ENCODE measurements at places on chromosomes 3 and 15. TPM values are rescaled to one million over a fixed set of nuclear protein-coding genes. Genes with fewer than 3 reads are reported as not detected.
A peak's percentile ranks its signal among the peaks of the same experiment; 100 is the strongest.

Gene LRRC31
- not detected for total RNA-seq

GRCh38 chr3:2465842-2466241 lies 367.2 kb downstream of the CNTN4 start:
- DNase-seq = no peak

DNA sequence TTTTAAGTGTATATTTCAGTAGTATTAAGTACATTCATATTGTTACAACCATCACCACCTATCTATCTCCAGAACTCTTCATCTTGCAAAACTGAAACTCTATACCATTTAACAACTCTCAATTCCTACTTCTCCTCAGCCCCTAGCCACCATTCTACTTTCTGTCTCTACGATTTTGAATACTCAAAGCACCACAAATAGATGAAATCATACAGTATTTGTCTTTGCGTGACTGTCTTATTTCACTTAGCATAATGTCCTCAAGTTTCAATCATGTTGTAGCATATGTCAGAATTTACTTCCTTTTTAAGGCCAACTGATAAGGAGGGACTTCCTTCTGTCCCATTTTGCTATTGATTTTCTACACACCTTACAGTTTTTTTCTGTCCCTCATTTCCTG lies 593.3 kb downstream of the FHIT start:
- no peak for DNase-seq

DNA sequence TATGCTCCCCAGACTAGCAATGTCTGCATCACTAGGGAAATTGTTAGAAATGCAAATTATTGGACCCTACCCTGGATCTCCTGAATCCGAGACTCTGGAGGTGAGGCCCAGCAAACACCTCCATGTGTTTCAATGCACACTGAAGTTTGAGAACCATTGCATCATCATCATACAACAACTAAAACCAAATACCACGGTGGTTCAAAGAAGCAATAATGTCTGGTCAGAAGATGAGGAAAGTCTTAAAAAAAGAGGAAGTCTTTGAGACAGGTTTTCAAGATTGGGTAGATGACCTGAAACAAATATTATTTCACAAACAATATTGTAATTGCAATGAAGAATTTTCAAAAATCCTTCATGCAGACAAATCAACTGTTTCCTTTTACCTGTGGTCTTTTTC lies 60.3 kb upstream of the TRA2B start:
- DNase-seq = no peak

DNA sequence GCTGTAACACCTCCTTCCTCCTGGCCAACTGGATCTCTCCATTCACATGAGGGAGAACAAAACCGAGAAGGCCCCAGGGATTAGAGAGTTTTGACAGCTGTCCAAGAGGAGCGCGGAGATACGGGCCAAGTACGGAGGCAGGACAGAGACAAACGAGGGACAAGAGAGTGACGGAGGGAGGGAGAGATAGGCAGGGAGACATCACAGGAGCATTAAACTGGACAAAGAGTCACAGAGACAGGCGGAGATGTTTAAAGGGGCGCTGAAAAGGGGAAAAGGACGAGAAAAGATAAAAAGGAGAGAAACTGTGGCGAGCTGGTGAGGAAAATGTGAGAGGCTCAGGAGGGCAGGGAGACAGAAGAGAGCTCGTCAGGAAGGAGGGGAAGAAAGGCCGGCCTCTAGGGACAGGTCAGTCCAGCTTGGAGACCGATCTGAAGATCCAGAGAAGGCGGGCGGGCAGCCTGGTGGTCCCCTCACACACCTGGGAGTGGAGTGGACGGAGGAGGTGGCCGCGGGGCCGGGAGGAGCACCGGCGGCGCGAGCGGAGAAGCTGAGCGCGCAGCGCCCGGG lies 40.5 kb upstream of the ROPN1 start:
- peak; percentile 70 for DNase-seq

Gene DPPA2
- total RNA-seq = not detected

- DNase-seq = no peak
Measured at GRCh38 chr3:138213398-138214085, 26.4 kb downstream of the ARMC8 start.

- DNase-seq = no peak
Measured at GRCh38 chr15:29789871-29790270, 32.4 kb downstream of the TJP1 start.

DNA sequence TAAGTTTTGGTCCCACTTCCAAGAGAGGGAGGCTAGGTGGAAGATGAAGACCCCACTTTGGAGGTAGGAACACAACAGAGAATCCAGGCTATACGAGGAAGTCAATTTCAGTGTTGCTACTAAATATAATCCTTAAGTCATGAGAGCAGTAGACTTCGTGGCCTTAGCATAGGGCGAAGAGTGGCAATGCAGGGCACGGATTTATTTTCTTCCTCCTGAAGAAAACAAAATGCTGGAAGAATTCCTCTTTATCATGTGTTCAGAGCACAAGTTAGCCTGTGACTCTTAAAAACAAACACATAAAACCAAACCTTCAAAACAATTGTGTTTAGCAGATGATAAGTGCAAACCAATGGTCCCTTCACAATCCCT lies 19.4 kb downstream of the BCL2L10 start:
- no peak for DNase-seq

Gene PRSS50
- total RNA-seq = not detected

DNA sequence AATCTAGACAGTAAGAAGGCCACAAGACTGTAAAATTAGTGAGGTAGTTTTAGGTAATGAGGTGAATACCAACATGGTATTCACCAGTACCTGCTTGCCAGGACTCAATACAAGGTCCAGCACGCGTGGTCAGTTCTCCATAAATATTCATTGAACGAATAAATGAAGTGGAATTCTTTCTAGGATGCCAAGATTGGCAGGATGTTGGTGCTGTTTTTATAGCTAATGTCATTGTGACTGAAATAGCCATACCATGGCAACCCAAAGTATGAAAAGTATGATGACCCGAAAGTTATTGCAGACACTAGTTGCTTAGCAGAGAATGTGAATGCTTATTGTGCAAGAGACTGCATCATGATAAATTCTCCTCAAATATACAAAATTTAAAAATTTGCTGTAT lies 307.2 kb downstream of the KCNH8 start:
- no peak for DNase-seq

GRCh38 chr3:116770815-116771450 lies 61.4 kb downstream of the TUSC7 start:
- DNase-seq = peak; percentile 73

DNA sequence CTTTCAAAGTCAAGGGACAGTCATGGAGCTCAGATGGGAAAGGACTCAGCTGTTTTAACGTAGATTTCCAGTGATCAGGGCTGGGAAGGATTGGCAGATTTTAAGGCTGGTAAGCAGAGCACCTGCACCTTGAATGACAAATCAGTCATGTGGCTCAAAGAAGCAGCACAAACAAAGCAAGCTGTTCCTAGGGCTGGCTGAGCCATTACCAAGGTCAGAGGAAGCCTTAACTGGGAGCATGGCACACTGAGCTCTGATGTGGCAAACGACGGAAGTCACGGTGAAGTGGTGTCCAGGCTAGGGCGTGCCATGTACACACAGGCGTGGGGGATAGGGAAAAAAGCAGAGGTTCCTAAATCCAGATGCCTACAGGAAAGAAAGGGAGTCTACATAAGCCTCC lies 84.6 kb upstream of the PFN2 start:
- no peak for DNase-seq

DNA sequence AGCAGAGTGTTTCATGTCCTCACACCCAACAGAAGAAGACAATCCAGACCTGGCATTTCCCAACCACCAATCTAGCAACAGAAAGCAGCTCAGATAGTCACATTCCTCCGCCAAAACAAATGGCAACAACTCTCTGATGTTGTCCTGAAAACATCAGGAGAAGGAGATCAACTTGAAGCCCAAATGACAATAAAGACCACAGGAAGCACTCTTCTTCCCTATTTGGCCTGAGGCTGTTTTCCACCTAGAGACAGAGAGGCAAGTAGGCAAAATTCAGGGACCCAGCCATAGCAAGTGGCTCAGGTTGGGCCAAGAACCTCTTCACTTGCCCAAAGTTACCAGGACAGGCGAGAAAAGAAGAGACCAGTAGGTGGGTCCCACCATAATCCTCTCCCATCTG lies 35.0 kb downstream of the ZNF148 start:
- DNase-seq = no peak

GRCh38 chr15:98953968-98954367 lies 53.6 kb downstream of the PGPEP1L start:
- DNase-seq = no peak
